ENCODE measurements at places on chromosomes 12 and 14. TPM values are rescaled to one million over a fixed set of nuclear protein-coding genes. Genes with fewer than 3 reads are reported as not detected.

TBC1D30 gene
- total RNA-seq: 2.6 TPM

DNA sequence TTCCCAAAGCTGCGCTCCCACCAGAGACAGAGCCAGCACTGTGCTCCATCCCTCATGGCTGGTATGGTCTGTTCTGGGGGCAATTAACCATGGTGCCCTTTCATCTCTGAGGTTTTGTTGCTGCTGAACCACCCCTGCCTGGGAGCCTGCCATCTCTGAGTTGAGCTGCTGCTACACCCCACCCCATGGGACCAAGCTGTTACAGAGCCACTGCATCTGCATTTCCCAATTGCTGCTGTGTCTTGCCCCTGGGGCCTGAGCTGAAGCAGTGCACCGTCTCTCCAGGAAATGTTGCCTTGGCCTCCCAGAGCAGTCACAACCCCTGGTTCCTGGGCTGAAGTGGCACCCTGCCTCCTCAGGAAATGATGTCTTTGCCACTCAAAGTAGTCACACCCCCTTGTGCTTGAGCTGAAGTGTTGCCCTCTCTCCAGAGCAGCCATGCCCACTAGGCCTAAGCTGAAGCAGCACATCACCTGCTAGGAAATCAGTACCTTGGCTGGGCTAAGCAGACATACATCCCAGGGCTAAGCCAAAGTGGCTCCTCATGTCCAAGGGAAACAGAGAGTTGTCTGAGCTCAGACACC lies 140.3 kb downstream of the RERGL start:
- no peak for DNase-seq

- DNase-seq: no peak
Observed at GRCh38 chr14:100567009-100567876, 20.0 kb downstream of the BEGAIN start.

DNA sequence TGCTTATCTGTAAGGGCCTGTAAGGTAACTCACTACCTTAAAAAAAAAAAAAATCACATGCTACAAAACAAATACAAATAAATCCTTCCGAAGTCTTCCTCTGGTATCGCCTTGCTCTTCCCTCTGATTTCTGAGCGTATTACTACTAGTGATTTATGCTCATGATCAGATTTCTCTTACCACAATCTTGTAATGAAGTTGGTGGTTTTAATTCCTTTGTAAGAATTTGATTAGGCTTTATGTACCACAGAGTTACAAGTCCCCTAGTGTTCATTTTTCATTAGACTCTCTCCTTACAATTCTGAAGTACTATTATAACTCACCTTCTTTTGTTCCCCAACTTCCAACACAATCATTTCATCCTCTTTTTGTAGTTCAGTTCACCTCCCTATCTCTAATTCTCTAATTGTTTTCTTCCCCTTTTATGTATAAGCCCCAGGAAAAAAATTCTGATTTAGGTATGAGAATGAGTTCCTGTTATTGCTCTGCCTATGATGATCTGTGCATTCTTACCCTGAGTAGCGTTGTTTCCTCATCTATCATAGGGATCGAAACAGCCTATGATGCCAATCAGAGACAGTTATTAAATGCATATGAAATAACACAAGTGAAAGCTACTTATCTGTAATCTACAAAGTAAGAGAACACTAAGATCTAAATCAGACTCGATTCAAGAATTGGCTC lies 81.5 kb downstream of the EPS8 start:
- no peak for DNase-seq

DNA sequence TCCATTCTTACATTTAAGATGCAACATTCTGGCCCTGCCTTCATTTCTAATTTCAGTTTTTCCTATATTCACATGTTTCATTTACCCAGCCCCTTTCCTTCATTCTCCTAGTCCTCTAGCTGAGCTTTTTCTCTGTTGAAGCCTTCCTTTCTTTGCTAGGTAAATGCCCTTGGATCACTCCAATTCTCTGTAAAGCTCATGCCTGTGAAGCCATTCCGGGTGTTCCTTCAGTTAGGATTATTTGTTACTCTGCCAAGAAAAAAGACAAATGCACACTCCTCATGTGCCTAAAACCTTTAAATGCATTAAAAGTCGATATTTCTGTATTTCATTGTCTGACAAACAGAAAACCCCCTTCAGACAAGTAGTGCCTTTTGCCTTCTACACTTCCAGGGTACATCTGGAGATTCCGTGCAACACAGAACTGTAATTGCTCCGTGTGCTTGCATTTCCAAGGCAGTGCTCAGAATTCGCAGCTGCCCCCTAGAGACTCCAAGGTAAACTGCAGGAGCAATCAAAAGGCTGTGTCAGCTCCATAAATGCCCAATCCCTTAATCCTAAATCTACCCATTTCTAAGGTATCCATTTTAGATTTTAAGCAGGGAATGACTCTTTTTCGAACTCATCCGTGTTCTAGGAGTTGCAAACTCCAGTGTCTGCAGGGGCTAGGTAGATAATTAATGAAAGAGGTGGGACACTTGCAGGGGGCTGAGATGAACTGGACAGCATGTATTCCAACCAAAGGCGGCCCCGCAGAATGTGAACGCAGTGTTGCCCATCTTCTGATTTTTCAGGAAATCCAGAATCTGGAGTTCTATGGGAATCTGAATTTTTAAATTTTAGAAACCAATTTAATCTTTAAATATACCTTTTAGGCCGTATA lies 320.2 kb downstream of the GRIN2B start:
- DNase-seq: peak; percentile 47
